ENCODE measurements at places on chromosomes 11 and 22. TPM values are rescaled to one million over a fixed set of nuclear protein-coding genes. Genes with fewer than 3 reads are reported as not detected.

DNA sequence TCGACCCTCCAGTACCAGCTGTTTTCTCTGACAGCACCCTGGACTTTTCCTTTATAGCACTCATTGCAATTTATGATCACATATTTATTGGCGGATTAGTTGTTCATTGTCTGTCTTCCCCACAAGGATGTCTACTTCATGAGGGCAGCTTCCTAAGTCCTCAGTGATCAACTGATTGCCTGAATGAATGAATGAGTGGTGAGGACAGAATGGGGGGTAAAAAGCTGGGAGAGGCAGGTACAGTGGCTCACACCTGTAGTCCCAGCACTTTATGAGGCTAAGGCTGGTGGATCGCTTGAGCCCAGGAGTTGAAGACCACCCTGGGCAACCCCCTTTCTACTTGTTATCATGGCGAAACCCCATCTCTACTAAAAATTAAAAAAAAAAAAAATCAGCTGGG is 11.1 kb upstream of the SOX10 start:
- no peak for DNase-seq

DNA sequence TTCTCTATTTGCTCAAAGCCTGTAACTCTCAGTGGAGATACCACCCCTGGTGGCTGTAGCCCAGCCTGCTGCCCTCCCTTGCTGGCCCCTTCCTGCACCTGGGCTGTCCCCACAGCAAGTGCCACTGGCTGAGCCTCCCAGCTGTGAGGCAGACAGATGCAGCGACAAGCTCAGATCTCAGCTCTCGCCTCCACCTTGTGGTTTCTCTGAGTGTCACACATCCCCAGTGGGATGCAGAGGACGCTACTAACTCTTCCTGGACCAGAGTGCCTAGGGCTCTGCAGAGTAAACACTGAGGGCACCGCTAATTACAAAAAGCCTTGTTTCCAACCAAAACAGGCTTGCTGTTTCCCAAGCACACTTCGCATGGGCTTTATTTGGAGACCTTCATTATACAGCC is 8.9 kb downstream of the YPEL1 start:
- DNase-seq, result peak; percentile 41

GRCh38 chr11:21768388-21768787 is 424.5 kb upstream of the ANO5 start:
- no peak for DNase-seq

GRCh38 chr11:70126494-70126893 is 48.4 kb downstream of the ANO1 start:
- no peak for DNase-seq

DNA sequence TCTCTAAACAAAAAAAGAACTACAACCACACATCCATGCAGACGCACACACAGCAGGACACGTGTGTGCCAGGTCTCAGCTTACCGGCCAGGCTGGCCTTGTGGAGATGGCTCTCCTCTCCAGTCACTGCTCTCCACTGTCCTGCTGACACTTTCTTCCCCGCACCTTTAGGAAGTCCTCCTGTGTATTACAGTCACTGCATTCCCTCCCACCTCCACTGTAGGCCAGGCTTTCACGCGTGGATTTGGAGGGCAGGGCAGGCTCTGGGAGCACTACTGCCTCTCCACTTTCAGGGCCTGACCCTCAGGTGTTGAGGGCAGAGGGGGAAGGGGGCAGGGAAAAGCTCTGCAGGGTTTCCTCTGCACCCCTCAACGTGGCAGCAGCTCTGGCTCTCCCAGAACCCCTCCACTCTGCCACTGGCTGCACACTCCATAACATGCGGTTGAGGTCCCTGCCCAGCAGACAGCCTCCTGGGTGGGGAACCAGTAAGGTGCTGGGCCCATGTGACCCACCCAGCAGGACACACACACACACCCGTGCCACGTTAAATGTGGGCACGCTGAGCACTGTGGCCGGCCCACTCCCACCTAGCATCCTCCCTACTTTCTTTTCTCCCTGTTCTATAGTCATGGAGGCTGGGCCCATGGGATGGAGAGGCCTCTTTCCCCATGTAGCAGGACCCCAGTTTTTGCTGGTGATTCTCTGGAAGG is 107.0 kb upstream of the PITPNB start:
- no peak for DNase-seq

DNA sequence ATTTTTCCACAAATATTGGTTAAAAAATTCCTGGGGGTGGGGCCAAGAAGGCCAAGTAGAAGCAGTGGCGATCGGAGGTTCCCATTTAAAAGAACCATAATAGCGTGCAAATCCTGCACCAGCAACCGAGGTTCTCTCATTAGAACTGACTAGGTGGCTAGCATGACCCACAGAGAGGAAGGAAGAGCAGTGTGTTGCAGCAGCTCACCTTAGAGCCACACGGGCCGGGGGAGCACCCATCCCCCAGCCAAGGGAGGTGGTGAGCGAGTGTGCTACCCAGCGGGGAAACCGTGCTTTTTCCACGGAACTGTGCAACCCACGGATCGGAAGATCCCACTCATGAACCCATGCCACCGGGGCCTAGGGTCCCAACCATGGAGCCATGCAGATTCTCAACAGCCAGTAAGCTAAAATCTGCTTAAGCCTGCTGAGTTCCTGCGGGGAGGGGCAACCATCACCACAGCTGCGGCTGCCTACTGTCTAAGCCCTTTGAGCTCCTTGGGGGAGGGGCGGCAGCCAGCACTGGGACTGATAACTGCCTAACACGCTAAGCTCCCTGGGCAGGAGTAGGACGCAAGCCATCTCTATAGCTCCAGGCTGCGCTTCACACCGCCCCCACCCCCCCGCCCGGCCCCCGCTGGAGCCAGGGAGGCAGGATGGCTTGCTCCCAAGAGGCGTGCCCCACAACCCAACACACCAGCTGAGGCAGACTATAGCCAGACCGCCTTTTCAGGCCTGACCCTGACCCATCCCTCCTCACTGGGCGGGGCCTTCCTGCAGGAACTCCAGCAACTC is 21.0 kb upstream of the HTATIP2 start:
- DNase-seq, result no peak

DNA sequence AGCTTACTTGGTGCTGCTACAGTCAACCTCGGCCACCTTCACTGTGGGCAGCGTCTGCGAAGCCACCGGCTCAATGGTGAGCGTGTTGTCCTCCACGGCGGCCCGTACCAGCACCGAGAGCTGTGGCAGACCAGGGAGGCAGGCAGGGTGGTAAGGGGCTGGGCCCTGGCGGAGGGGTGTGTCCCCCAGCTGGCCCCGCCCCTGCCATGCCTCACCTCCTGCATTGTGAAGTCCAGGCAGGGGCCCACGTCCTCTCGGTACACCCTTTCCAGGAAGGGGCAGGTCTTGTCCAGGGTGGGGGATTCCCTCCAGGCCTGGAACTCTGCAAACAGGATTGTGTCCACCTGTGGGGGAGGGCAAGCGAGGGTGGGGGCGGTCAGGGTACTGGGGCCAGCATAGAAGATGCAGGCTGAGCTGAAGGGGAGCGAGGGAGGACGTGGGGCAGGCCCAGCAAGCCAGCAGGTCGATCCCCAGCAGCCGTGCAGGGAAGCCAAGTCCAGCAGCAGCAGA is 12.8 kb downstream of the RAB3IL1 start:
- no peak for DNase-seq

DNA sequence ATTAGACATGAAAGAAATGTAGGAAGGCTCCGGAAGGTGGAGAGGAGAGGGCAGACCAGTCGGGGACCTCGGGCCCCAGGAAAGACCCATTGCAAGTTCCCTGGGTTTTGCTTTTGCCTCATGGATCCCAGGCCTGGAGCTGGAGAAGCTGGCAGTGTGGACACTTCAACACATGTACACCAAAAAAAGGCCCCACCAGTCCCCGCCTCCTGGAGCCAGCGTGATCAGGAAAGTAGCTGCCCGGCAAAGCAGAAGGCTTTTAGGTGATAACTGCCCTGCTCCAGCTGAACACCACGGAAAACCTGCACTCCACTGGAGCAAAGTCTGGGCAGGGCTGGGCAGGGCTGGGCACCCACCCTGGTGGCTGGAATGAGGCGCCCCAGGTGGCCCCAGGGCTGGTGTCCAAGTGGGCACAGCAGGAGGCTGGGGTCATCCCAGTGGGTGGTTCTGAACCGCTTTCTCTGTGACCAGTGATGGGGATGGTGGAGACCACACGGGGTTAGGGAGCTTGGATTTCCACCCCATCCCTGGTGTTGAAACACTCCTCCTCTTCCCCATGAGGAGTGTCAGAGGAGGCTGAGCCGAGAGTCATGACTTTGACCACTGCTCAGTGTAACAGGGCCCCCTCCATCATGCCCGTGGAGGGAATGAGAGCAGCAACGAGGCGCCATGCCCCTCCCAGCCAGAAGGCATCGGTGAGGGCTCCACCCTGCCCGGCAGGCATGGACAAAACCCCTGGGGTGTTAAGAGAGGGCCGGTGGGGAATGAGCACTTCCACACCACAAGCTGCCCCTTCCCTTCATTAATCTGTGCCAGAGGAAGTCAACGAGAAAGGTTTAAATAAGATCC is 16.9 kb upstream of the MUC5AC start:
- DNase-seq, result peak; percentile 2

DNA sequence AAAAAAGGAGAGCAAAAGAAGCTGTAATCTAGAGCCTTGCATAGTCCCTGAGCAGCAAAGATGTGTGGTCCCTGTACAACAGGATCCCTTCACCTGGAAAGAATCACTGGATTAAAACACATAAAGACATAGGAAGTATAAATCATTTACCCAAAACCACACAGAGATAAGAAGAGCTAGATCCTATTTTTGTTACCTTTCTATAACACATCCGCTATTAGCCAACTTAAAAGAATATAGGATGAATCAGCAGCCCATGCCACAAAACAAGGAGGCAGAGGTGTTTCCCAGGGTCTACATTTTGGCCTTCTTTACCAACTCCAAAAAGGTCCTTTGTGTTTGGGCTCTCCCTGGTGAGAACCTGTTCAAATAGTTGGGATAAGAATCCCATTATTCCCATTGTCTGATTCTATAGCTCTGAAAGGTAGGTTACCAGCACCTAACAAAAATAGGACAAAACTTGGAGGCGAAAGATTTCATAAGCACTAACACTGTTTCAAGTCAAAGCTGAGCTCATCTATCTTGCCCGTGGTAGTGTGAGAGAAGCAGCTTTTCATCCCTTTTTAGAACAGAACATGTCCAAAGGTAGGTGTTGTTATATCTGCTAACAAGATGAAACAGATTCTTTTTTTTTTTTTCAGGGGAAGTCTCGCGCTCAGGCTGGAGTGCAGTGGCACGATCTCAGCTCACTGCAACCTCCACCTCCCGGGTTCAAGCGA is 26.8 kb downstream of the PAK1 start:
- DNase-seq, result no peak

- DNase-seq, result no peak
Observed at GRCh38 chr11:83681031-83681781, 395.0 kb upstream of the CCDC90B start.

DNA sequence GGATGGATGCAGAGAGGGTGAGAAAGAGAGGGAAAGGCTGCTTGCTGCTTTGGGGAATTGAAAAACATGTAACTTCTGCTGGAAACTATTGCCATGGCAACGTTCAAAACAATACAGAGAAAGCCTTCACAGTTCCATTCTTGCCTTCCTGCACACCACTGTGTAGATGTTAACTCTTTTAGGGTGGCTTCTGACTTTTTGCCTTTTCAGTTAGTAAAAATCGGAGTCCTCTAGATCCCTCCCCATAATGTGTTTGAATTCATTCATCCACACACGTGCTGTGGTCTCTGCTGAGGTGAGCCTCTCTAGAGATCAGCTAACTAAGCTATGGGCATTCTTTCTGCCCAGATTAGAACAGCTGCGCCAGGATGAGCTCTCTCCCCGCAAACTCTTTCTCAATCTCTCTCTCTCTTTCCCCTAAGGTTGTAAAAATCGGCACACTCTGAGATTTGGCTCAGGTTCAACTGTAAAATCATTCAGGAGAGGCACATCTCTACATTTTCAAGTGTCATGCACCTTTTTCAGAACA is 1178.3 kb downstream of the LRRC4C start:
- no peak for DNase-seq

DNA sequence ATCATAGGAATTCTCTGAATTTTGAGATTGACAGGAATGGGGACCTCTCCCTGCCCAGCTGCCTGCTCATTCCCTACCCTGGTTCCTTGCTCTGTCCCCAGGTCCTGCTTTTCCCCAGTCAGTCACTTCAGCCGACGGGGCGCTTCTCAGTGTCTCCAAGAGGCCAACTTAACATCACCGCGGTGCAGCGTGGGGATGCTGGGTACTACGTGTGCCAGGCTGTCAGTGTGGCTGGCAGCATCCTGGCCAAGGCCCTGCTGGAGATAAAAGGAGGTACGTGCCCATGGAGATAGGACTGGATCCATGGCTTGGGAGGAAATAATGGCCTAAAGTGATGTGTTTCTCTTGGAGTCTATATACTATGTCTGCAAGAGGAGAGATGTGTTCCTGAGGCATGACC is 7.0 kb downstream of the ROBO3 start:
- DNase-seq, result no peak

GRCh38 chr11:39745401-39745800 is 1714.1 kb downstream of the LRRC4C start:
- DNase-seq, result no peak

GRCh38 chr11:96483374-96483955 is 93.7 kb downstream of the JRKL start:
- DNase-seq, result no peak

GRCh38 chr11:28900427-28900826 is 792.2 kb downstream of the METTL15 start:
- no peak for DNase-seq

DNA sequence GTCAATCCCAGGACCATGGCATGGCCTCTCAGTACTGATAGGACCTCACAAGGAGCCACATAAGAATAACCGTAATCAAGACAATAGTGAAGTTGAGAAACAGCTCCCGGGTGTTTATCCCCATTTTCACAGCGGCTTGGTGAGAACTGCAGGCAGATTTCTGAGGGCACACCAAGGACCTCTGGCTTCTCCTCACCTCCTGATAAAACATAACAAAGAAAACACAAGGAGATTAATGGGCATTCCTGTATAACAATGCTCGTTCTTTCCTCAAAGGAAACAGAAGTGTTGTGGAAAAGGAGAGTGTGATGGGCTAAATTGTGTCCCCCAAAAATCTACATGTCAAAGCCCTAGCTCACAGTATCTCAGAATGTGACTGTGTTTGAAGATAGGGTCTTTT is 4.0 kb downstream of the SLN start:
- no peak for DNase-seq

GRCh38 chr22:50015451-50016307 is 3.1 kb upstream of the IL17REL start:
- DNase-seq, result no peak

The MYOD1 gene
- total RNA-seq, result not detected

The CHID1 gene
- total RNA-seq, result 69.3 TPM

The TEF gene
- total RNA-seq, result 6.6 TPM

The GSTP1 gene
- 696 TPM for total RNA-seq

The PKDREJ gene
- not detected for total RNA-seq

The CEND1 gene
- total RNA-seq, result not detected

The SESN3 gene
- 94.5 TPM for total RNA-seq

The TOM1 gene
- total RNA-seq, result 32.0 TPM

The FZD4 gene
- total RNA-seq, result 71.5 TPM

The C11orf86 gene
- not detected for total RNA-seq

The IFITM1 gene
- total RNA-seq, result 23.4 TPM

All from endothelial cell (in vitro differentiated cells).